CD14-positive monocyte (primary cell): ENCODE measurements at places on chromosomes 1 and 21.

- DNase-seq, result no peak
Observed at GRCh38 chr21:39218082-39218409, 34.8 kb upstream of the PSMG1 start.

DNA sequence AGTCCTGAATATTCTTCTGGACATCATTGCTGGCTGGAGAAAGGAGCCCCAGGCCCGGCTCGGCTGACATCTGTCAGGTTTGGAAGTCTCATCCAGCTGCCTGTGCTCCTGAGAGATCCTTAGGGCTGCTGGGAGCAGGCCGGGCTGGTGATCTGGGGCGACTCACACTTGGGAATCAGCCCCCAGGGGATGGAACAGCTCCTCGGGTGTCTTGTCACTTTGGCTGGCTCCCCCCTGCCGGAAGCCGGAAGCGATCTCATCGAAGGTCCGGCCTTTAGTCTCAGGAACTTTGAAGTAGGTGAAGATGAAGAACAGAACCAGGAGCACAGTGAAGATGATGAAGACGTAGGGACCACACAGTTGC is 31.8 kb downstream of the SLC2A1 start:
- DNase-seq, result no peak

GRCh38 chr1:7315316-7315715 is 455.8 kb upstream of the VAMP3 start:
- no peak for DNase-seq

GRCh38 chr1:45854724-45855123 is 51.3 kb downstream of the MAST2 start:
- DNase-seq, result no peak

DNA sequence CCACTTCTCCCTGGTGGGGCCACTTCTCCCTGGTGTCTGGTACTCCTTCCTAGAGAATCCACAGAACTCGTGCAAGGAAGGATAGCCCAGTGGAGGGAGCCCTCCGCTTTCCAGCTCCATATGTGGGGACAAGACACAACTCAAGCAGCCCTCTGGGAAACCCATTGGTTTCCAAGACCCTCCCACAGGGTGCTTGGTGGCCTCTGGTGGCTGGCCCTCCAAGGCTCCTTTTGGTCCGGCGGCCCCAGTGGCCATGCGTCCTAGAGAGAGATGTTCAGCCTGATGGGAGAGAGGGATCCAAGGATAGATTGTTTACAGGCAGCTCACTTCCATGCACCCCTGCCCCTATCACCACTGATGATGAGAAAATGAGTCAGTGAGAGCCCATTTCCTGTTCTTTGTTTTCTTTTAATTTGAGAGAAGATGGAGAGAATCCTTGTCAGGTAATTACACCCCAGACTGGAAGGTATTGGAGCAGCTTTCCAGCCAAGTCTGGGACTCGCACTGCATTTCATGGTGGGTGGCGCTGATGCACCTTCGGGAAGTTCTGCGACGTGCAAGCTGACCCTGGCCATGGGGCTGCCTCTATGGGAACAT is 486.2 kb upstream of the VAMP3 start:
- DNase-seq, result no peak

- DNase-seq, result no peak
Observed at GRCh38 chr1:91879733-91880132, 6.2 kb downstream of the TGFBR3 start.

DNA sequence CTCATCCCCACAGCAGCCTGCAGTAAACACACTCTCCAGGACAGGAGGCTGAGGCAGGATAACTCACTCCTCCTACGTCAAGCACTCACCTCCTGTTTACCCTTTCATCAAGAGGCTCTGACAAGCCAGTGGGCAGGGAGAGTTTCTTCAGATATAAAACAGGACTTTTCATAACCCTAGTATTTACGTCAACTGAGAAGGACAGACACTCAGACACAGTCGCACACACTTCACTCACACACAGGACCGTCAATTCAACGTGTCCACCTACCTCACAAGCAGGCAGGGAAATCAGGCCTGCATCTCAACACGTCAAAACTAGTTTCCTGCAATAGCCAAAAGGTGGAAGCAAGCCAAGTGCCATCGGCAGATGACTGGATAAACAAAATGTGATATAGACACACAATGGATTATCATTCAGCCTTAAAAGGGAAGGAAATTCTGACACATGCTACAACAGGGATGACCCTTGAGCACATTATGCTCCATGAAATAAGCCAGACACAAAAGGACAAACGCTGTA is 48.6 kb downstream of the ITPKB start:
- DNase-seq, result no peak

GRCh38 chr1:94754570-94754969 is 65.6 kb upstream of the SLC44A3 start:
- no peak for DNase-seq

DNA sequence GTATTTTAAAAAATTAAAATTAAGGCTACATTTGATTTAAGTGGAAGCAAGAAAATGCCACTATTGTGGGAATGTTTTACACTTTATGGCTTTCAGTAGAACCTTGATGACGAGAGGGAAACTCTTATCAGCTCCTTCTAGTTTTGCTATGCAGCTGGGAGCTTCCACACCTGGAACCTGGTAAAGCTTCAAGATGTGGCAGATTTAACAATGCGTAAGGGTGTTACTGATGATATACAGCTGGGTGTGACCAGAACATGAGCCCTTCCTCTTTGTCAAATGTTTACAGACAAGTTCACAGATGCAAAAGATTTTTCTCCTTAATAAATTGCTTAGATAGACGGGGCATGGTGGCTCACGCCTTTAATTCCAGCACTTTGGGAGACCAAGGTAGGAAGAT is 20.3 kb downstream of the TTC13 start:
- no peak for DNase-seq

DNA sequence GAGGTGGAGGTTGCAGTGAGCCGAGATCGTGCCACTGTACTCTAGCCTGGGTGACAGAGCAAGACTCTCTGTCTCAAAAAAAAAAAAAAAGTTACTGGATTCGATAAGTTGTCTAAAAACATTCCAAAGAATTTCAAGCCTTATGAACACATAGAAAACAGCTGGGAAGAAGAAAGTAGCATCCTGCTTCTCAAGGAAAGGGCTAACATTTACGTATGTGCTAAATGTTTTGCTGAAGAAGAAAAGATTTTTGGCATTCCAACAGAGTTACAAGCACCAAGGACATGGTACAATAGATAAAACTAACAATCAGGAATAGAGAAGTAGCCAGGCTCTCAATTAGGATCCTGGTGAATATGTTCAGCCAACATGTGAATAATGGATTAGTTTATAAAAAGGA is 69.8 kb downstream of the HFM1 start:
- DNase-seq, result no peak

DNA sequence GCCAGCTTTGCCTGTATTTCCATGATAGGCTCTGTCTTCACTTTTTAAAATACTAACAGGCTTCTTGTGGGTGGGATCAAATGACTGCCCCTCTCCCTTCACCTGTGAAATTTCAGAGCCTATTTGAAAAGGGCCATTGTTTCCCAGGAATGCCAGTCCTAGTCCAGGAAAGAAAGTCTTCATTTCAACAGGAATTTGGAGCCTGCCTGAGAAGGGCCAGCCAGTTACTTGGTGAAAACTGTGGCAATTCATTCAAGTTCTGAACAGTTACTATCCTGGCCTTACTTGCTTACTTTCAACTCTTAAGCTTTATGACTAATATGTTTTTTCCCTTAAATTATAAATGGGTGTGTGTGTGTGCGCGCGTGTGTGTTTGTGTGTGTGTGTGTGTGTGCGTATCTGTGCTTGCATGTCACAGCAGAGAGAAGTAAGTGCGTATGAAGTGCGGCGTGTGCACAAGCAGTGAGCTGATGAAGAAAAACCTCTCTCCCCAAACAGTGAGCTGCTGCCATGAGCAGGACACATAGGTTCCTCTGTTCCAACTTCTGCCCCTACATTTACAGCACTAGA is 67.5 kb upstream of the RNPC3 start:
- DNase-seq, result no peak

DNA sequence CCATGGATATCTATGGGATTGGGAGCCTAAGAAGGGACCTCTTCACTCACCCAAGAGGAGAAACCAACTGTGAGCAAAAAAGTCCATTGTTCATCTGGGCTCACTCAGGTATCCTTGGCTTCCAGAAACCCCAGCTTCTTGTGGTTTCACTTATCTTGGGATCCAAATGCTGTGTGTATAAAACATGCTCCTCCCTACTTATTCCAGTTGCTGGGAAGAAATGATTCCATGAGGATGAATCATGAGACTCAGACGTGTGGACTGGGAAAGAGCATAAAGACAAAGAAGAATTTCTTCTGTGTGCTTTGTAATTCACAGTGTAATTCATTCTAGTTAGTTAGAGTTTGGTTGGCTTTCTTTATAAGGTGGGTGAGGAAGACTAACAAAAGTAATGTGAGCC is 283.7 kb downstream of the ZNF648 start:
- DNase-seq, result no peak

GRCh38 chr1:83508485-83509151 is 490.3 kb downstream of the TTLL7 start:
- DNase-seq, result no peak

DNA sequence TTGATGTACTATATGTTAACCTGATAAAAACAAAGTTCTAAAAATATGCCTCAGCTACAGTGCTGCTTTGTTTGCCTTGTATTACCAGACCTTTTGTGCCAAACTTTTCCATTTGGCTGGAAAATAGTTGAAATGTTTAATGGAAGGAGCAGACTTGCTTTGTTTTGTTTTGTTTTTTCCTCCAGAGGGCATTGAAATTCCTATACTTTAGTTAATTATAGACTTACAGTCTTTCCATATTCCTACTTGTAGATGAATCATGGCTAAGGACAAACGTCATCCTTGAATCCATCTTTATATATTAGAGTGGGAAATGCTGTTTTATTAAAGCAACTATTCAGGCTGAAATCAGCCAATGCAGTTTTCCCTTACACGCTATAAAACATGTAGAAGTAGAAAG is 6.7 kb downstream of the CAP1 start:
- no peak for DNase-seq

- no peak for DNase-seq
Observed at GRCh38 chr1:156600733-156601121, 552 bp downstream of the GPATCH4 start.

GRCh38 chr1:245160741-245161400 is 6.1 kb downstream of the KIF26B start:
- DNase-seq, result no peak

DNA sequence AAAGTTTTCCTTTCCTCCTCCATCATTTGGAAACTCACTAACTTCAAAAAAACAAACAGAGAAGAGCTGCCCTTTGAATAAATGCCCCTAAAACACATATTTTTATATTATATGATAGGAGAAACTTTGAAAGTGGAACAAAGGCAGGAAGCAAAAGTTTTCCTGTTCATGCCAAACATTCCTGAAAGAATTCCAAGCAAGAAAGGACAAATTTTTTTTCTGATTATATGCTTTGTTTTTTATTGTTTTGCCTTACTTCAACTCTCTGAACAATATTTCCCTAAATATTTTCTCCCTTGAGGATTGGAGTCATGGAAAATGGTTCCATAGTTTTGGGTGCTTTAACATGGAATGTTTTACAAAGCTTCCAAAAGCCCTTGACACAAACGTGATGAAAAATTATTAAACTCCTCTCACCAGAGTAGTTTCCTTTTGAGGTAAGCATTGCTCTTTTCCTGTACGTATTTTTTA is 638.5 kb upstream of the CAMK1G start:
- no peak for DNase-seq

- no peak for DNase-seq
Observed at GRCh38 chr21:34593423-34593822, 21.5 kb downstream of the RCAN1 start.

DNA sequence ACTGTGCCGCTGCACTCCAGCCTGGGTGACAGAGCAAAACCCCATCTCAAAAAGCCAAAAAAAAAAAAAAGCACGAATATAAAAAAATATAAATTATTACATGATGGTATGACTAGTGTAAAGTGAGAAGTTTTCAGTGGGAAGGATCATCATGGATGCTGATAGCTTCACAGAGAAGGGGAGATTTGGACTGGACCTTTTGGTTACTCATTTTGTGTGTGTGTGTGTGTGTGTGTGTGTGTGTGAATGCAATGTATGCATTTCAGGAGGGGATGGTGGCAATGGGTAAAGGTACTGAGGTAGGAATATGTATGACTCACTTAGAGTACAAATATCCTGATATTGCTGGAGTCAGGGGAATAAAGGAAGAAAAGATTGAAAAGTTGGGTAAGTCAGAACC is 22.7 kb upstream of the SDE2 start:
- DNase-seq, result no peak

DNA sequence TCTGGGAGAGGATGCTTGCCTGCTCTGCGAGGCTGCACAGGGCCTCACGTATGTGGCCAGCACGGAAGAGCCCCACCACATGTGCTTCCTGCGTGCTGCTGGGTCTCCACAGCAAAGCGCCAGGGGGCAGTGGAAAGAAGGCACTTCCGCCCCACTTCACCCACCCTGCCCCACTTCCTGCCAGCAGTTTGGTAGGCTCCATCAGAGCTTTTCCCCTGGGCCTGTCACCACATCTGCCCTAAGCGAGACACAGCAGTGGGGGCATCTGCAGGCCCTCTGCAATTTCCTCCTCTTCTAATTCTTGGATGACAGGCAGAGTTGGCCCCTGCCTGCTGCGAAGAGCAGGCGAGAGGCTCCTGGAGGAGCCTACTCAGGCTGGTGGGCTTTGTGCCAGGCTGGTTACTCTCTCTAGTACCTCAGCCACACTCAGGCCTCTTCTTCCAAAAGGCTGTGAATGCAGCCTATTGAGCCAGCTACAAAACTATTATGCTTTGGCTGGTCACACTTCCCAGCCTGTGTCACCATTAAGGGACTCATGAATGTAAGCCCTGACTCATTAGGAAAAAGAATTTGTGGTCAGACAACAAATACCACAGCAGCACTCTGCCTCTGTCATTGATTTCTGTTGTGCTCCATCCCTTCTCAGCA is 25.0 kb downstream of the CD244 start:
- peak; percentile 27 for DNase-seq

DNA sequence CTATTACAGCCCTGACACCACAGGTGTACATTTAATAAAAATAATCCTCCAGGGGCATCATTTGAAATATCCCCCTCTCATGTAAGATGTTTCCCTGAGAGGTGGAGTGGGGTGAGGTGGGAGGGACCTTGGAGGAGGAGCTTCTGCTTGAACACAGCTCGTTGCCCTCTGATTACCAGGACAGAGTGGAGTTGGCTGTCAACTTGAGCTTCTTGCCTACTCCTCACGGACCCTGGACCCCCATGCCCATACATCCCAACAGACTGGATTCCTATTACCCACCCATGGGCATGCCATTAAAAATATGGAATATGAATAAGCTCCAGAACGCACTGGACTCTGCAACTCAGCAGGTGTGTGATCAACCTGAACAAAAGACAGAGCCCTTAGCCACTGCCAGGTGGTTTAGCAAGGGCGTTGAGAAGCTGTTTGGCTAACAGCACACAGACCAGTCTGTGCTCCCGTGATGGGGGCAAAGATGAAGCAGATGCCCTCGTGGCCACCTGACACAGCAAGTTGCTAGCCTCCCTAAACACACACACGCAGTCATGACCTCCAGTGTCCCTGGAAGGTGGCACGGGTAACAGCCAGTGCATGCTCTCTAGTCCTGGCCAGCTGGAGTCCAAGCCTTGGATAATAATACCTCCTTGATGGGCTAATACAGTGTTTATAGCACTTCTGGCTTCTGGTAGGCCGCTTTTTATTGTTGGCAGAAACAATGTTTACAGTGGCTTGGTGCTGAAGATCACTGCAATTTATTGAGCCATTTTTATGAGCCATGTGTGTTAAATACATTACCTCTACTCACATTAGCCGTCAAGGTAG is 155.0 kb downstream of the TOMM20 start:
- DNase-seq, result no peak

- no peak for DNase-seq
Observed at GRCh38 chr1:204178487-204179281, 12.5 kb upstream of the REN start.

GRCh38 chr1:8483586-8483985 is 165.7 kb downstream of the SLC45A1 start:
- DNase-seq, result no peak

GRCh38 chr1:111649227-111649626 is 29.6 kb downstream of the RAP1A start:
- DNase-seq, result no peak
